ENCODE measurements at places on chromosomes 7 and 10.

DNA sequence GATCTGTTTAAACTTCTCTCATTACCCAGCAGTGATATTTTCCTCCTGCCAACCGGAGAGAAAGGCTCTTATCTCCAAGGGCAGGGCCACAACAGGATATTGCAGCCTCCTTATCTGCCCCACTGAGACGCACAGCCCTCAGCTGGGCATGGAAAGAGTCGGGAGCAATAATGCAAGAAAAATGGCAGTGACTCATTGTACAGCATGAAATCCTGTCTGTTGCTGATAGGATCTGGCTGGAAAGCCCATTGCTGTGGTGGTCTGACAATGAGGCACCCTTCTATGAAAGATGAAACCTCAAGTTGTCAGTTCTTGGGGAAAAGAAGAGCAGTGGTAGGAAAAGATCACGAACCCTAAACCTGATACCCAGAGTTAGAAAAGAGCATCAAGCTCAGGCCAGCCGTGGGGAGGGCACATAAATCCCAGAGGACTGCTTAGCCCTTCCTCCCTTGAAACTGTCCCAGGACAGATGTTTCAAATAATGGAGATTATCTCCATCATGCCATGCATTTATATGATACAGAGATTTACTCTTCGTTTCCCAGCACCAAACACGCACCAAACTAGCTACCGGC, 47.0 kb upstream of the FIGNL1 start:
- DNase-seq, result no peak

- peak; percentile 73 for DNase-seq
Measured at GRCh38 chr10:110765513-110766319, 106.0 kb upstream of the PDCD4 start.

- peak; percentile 73 for DNase-seq
Measured at GRCh38 chr7:120996333-120996987, 7.9 kb downstream of the CPED1 start.

DNA sequence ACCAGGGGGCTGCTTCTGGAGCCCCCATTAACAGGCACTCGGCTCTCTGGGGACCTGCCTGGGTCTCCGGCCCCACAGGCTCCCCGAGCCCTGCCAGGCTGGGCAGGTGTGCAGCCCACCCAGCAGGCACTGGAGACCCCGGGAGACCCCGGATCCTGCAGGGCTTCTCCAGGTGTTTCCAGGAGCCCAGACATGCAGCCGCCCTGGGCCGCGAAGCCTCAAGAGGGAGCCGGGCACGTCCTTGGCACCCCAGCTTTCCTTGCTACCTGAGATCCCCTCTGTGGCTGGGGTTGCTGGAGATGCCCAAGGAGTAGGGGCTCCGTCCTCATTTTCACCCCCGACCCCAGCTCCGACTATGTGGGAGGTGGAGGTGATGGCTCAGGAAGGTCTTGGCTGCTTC, 7.7 kb upstream of the AMZ1 start:
- no peak for DNase-seq

GRCh38 chr10:50572017-50572491, 51.7 kb downstream of the SGMS1 start:
- DNase-seq, result peak; percentile 67

- no peak for DNase-seq
Measured at GRCh38 chr7:133139801-133140200, 57.9 kb upstream of the CHCHD3 start.

DNA sequence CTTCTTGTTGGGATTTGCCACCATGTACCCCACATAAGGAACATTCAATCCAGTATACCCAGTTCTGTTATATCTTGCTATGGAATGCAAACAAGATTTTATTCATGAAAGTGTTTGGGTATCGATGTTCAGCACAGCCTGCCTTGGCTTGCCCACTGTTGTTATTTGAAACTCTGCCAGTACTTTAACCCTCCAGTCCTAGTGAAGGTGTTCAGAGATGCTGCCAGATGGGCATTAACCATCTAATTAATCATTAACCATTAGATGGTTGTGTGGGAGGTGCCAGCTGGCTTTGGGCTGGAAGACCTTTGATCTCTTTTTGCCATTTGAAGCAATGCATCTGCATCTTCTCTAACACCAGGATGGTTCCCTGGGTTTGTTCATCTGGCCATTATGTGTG, 363.0 kb downstream of the SH2D4B start:
- peak; percentile 4 for DNase-seq

DNA sequence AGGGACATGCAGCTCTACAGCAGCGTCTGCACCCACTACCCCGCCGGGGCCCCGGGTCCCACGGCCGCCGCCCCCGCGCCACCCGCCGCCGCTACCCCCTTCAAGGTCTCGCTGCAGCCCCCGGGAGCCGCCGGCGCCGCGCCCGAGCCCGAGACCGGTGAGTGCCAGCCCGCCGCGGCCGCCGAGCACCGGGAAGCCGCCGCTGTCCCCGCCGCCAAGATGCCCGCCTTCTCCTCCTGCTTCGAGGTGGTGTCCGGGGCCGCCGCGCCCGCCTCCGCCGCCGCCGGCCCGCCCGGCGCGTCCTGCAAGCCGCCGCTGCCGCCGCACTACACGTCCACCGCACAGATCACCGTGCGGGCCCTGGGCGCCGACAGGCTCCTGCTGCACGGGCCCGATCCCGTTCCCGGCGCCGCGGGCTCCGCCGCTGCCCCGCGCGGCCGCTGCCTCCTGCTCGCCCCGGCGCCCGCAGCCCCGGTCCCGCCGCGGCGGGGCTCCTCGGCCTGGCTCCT, 631 bp downstream of the OTUD1 start:
- DNase-seq, result no peak

DNA sequence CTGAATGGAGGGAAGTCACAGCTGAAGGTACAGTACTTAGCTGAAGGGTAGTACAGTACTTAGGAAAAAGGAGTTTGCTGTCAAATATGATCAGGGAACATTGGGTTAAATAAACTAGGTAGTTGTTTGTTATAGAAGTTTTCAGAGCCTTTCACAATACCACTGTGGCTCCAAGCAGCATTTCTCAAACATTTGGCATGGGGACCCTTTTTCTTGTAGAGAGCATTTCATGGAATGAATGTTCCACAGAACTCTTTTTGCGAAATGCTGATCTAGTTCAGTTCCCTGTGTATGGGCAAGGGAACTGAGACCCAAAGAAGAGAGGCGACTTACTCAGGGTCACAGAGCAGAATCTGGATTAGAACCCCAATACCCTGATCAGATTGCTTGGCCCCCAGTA, 31.5 kb upstream of the DDX50 start:
- no peak for DNase-seq

- DNase-seq, result no peak
Measured at GRCh38 chr10:85317827-85318226, 989.4 kb downstream of the CCSER2 start.

- no peak for DNase-seq
Measured at GRCh38 chr10:6482737-6483357, 97.2 kb downstream of the PRKCQ start.

DNA sequence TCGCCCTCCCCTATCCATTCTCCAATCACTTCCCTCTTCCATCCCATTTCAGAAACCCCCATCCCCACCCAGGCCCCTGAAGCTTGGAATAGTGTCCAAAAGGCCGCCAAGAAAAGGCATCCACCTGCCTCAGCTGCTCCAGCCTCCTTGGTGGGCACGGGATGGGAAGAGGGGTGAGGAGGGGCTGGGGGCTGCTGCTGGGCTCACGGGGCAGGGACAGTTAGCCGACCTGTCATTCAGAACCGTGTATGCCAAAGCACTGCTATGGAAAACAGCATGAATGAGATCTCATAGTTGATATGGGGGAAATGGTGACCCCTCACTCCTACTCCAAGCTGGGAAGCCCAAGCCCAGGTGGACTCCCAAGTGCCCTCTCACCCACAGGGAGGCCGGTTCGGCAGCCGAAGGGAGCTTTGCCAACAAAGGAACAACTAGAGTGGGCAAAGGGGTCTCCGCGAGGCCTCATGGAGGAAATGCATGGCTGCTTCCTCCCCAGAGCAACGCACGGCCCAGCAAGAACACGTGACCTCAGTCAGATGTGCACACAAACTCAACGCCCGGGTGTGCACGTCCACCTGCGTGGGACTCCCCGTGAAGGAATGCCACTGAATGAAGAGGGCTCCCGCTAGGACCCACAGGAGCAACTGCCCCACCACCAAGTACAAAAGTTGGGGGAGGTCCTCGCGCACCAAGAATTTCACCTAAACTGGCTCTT, 52.5 kb downstream of the EBF3 start:
- no peak for DNase-seq

DNA sequence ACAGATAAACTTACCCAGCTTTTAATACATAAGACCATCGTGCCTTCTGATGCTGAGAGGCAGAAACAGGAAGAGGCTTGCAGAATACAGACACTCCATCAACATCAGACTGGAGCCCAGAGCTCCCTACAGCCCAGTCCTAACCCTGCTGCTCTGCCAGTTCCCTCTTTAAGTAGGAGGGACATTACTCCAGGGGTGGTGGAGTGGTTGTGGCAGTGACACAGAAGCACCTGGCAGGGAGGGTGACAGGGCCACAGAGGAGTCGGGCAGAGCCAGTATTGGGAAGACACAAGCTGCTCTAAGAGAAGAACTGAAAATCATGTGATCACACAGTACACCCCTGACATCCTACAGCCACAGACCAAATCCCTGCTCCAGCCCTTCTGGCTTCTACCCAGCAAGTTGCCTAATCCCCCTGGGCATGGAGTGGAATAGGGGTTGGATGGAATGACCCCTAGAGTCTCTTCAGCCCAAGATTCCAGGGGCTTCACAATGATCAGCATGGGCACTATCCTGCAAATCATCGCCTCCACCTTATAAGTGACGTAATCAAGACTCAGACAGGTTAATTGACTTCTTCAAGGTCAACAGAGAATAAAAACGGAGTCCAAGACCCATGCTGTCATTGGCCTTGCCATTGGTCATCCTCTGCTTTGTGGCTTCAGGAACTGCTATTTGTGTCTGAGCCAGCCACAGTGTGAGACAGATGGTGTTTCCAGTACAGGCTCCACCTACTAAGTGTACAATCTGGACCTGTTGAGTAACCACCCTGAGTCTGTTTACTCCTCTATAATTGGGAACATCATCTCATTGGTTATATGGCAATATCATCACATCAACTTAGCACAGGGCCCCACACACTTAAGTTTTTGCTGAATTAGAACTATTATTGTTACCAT, 61.1 kb upstream of the ZMIZ1 start:
- peak; percentile 37 for DNase-seq

DNA sequence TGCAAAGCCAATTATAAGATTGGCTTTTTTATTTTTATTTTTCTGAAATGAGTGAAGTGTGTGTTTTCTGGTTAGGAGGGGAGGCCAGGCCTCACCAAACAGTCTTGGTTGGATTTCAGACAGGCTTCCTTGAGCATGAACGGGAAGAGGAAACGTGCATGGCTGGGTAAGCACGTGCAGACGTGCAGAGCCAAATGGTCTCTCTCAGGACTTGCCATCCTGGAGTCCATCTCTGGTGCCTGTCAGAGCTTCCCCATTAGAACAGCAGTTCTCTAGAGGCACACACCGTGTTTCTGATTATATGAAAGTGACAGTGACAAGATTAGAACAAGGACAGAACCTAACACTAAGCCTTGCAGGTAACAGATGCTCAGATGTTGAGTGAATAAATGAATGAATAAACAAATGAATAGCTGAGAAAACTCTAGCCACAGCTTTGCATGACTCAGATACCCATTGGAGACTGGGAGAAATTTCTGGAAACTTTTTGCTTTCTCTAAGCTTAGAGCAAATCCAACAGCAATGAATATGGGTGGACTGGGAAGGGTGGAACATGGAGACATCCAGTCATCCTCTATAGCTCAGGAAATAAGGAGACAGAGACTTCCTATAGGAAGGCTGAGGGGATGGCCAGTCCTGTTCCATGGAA, 11.8 kb upstream of the CALD1 start:
- DNase-seq, result no peak

DNA sequence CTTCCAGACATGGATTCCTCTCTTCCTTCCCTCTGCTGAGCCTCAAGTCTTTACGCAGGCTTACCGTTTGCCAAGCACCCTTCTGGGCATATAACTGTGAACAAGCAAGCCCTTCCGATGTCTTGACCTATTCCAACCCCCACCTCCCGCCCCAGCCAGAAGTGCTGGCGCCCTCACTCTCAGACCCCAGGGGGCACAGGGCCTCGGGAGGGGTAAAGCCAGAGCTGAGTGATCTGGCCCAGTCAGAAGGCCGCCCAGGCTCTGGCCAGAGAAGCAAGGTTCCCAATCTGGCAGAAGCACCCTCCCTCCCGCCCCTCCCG, 1.2 kb downstream of the PRRT4 start:
- DNase-seq, result no peak

DNA sequence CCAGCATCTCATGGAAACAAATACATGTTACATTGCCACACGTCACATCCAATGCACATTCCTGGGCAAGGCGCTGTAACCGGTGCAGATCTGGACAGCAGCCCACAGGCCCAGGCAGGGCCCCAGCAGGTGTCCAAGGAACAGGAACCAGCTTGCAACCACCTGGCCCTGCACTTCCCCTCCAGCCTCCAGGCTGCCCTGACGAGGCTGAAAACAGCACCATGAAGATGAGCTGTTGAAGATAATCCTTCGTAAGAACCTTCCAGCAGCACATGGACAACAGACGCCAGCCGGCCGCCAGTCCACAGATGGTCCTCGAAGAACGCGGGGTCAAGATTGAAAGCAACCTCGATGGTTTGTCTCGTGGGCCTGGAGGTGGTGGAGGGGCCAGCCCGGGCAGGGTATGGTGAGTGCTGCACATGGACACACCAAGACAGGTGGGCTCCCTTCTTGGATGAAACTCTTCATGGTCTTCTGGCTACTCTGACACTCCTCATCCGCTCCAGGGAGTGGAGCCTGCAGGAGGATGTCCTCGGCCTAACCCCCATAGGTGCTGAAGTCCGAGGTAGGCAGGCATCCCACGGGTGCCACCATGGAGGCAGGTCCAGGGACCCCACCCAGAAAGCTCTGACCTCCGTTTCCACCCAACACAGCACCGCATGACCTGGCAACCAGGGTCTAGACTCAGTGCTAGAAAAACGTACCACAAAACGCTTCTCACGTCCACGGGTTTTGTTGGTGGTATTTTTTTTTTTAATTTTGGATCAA, 22.9 kb downstream of the PDGFA start:
- no peak for DNase-seq

DNA sequence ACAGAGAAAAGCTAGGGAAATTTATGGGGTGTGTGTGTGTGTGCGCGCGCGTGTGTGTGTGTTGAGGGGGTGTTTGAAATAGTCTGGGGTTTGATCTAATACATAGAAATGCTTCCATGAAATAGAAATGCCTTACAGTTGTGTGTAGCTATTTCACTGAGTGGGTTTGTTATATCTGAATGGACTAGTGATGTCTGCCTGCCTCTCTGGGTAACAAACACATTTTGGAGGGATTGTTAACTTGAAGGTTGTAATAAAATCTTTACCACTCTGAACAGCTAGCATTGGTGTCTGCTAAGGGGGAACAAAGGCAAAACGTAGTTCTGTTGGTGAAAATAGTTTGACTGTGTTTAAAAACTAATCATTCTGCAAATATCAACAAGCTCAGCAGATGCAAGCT, 509.3 kb downstream of the LRMDA start:
- DNase-seq, result no peak

GRCh38 chr7:132446260-132446659, 130.0 kb downstream of the PLXNA4 start:
- DNase-seq, result no peak

DNA sequence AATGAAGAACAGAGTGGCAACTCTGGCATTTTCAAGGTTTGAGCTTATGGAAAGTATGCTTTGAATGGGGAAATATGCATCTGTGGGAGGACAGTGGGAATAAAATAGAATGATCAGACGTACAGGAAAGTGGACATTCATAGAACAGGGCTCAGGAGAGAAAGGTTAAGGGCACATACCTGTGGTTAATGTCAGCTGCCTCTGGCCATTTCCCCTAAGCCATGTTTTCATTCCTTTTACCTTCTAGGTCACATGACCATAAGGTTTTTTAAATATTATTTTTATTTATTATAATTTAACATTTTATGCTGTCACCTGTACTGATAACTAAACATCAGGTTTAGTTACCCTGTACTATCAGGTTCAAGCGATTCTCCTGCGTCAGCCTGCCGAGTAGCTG, 52.8 kb downstream of the LRRC4 start:
- no peak for DNase-seq
